ENCODE measurements at places on chromosomes 7 and 10.

DNA sequence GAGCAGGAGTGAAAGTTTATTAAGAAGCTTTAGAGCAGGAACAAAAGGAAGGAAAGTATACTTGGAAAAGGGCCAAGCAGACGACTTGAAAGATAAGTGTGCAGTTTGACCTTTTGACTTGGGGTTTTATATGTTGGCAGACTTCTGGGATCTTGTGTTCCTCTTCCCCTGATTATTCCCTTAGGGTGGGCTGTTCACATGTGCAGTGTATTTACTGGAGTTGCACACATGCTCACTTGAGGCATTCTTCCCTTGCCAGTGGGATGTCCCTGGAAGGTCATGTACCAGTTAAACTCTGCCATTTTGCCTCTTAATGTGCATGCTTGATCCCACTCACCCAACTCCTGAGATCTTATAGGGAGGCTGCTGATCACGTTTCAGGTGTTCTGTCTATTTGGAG lies 23.4 kb upstream of the ARHGAP12 start:
- no peak for DNase-seq

- DNase-seq, result no peak
These were observed 28.8 kb downstream of the ITGB8 start for GRCh38 chr7:20359341-20359963.

DNA sequence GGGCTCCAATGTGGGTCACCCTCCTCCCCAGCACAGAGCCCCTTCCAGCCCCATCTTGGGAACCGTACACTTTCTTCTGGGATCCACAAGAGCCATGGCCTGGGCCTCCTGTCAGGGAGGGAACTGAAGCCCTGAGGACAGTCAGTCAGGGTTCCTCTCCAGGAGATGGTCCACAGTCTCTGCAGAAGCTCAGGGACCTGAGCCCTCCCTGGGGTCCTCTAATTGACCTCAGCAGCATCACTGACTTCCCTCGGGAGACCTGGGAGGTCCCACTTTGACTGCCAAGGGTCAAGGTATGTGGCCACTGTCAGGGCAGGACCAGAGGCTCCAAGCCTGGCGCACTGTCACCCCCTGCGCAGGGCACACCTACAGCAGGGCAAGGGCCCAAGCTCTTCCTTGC lies 32.3 kb downstream of the NOD1 start:
- no peak for DNase-seq

DNA sequence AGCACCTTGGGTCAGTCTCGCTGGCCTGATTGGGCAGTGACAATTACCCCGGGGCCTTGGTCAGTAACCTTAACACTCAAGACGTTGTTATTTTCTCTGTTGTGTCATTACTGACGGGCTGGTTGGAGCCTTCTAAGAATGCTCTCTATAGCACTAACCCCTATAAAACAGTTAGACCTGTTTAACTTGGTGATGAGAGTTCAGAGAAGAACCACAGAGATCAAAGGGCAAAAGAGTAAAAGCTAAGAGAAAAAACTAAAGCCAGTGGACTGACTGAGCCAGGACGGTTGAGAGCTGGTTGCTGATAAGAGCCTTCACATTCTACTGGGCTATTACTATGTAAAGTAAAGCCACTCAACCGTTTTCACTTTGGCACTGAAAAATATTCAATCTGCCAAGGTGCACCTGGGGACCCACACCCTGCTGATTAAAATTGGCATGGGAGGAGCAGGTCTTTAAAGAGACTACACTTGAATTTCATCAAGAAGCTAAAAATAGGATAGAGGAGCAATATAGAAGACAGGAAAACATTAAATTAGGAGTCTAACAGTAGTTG lies 13.6 kb upstream of the ITGB1 start:
- peak; percentile 57 for DNase-seq

DNA sequence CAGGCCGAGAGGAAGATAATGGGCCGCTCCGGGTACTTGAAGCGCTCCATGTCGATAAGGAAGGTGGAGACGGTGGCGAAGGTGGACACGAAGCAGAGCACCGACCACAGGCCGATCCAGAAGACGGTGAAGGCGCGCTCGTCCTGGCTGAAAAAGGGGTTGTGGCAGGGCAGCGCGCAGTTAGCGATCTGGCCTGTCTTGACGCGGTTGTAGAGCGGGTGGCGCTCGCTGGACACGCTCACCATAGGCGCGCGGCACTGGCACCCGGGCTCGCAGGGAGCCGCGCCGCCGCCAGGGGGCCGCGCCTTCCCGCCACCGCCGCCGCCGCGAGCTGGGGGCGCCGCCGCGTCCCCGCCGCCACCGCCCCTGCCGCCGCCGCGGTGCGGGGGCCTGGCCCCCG lies 1.6 kb downstream of the FZD8 start:
- peak; percentile 36 for DNase-seq

- DNase-seq, result no peak
These were observed 36.9 kb downstream of the CAPZA2 start for GRCh38 chr7:116899308-116899707.

DNA sequence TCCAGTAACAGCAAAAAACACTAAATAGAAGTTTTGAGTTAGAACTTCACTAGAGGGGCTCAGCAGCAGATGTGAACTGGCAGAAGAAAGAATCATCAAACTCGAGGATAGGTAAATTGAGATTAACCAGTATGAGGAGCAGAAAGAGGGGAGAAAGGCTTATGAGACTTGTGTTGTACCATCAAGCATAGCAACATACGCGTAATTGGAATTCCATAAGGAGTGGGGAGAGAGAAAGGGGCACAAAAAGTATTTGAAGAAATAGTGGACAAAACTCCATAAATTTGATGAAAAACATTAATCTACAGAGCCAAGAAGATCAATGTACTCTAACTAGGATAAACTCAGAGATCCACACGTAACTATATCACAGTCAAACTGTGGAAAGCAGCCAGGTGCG lies 48.3 kb downstream of the RBAK start:
- no peak for DNase-seq

- DNase-seq, result no peak
These were observed 88.2 kb downstream of the CHRM2 start for GRCh38 chr7:136956671-136957070.

GRCh38 chr10:102433619-102434046 lies 1.3 kb upstream of the CUEDC2 start:
- DNase-seq, result no peak

GRCh38 chr10:45418849-45419675 lies 45.0 kb downstream of the ALOX5 start:
- DNase-seq, result peak; percentile 44

DNA sequence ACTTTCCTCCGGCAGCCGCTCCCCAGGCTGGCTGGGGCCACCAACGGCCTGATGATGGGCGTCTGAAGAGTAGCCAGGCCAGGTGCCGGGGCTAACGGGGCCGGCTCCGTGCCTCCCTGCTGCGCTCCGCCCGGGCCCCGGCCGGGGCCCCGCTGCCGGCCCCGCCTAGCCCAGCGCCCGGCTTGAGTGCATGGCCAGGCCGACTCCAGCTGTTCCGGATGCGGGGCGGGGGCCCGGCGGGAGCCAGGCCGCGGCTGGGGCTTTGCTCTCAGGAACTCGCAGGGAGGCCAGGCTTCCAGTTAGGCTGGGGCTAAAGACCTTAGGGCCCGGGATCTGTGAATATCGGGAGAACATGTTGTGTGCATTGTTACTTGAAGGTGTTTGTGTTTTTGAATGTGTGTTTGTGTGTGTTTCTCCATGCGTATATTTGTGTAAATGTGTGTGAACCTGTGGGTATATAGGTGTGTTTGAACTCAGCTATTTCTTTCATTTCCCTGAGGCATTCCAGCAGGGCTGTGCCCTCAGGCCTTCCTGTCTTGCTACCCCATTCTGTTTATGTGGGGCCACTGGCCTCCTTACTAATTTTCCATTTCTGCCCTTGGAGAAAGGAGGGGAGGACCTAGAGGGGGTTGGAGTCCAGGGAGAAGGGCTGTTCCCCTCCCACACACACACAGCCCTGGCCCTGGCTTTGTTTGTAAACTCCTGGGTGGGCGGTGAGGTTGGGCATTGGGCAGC lies 1.1 kb upstream of the LBX1 start:
- DNase-seq, result no peak

DNA sequence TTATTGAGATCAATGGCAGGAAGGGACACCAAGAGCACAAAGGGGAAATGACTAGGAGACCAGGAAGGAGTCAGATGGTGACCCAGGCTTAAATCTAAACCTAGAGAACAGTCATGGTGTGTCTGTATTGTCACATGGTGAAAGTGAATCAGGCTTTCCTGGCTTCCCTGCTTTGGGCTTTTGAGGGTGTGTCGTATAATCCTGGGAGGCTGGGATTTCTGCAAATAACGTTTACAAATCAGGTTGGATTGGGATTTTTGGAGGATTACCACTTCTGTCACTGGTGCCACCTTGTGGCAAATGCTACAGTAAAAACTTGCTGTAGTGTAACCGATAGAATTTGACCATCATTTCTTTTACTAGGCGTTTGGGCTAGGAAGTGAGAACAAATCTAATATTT lies 502.6 kb downstream of the NRG3 start:
- DNase-seq, result peak; percentile 2

GRCh38 chr7:107152011-107152410 lies 16.8 kb upstream of the HBP1 start:
- no peak for DNase-seq

GRCh38 chr10:34526758-34527730 lies 288.1 kb downstream of the PARD3 start:
- DNase-seq, result no peak

- DNase-seq, result no peak
These were observed 28.0 kb upstream of the MCU start for GRCh38 chr10:72663971-72664370.

DNA sequence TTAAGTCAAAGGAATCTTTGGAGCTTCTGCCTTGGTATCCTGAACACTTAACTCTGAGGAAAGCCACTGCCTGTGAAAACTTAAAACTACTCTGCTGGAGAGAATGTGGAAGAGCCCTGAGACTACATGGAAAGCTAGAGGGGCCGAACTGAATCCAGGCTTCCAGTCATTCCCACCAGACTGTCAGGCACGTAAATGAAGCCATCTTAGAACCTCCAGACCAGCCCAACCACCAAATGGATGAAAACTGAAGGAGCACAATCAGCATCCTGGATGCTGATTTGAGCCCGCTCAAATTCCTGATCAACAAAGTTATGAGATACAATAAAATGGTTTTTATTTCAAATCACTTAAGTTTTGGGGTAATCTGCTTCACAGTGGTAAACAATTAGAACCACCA lies 30.8 kb downstream of the TNPO3 start:
- no peak for DNase-seq

DNA sequence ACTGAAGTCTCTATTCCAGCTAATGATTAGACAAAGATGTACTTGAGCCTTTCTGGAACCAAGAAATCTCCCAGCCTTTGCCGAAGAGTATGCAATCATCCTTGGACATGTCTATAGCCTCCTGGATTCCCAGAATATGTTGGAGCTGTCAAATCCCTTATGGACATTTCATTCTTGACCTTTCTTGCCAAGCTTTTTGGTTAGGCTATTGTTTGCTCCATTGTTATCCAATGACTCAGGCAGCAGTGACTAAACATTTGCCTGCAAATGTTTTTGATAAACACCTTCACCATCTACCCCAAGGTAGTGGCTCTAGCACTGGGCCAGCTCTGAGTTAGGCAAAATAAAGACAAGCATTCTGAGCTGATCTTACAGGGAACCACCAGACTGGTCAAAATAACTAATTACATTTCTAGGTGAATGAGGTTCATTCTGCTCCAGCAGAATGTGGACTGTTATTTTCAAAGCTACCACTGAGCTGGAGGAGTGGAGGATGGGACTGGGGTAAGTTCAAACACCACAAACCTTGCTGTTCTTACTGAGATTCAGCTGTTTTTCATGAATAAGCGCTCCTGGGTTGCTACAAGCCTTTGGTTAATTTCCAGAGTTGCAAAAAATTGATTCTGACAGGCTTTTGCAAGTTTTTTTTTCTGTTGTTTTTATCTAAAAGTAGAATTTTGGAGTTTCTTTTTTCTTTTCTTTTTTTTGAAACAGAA lies 81.0 kb downstream of the TMEM270 start:
- no peak for DNase-seq

DNA sequence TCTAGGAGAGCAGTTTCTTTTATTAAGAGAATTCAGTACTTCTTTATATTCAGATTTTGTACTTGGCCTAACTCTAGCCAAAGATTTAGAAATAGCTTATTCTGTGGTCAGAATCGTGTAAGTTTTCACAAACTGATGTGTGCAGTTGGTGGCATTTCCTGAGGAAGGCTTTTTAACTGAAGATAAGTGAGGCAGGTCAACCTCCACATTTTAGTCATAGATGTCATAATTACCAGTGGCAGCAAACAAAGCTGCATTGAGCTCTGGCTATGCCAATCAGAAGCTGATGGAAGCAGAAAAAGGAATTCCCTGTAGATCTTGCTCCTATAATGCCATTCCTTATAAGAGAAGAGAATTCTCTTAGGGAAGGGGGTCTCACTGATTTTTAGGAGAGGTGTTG lies 141.3 kb upstream of the SP8 start:
- no peak for DNase-seq

- no peak for DNase-seq
These were observed 116.2 kb upstream of the GPR22 start for GRCh38 chr7:107353701-107354100.

DNA sequence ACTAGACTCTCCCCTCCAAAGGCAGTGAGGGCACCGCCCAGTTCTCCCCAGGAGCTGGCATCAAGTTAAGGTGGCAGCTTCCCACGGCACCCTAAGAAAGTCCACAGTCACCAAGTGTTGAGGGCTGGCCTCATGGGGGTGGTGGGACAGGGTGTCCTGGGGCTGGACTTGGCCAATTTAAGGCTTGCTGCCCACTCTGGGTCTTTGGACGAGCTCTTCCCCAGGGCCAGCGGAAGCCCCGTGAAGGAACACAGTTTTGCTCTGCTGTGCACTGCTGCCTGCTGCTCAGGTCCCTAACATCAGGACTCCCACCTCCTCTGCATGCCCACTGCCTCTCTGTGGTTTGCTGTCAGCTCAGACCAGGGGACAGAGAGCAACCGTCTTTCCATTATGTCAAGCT lies 57.3 kb upstream of the TMEM72 start:
- DNase-seq, result no peak

- no peak for DNase-seq
These were observed 347.7 kb downstream of the GLRX3 start for GRCh38 chr10:130483691-130484467.

GRCh38 chr7:157807510-157807909 lies 470.7 kb downstream of the DNAJB6 start:
- DNase-seq, result no peak

DNA sequence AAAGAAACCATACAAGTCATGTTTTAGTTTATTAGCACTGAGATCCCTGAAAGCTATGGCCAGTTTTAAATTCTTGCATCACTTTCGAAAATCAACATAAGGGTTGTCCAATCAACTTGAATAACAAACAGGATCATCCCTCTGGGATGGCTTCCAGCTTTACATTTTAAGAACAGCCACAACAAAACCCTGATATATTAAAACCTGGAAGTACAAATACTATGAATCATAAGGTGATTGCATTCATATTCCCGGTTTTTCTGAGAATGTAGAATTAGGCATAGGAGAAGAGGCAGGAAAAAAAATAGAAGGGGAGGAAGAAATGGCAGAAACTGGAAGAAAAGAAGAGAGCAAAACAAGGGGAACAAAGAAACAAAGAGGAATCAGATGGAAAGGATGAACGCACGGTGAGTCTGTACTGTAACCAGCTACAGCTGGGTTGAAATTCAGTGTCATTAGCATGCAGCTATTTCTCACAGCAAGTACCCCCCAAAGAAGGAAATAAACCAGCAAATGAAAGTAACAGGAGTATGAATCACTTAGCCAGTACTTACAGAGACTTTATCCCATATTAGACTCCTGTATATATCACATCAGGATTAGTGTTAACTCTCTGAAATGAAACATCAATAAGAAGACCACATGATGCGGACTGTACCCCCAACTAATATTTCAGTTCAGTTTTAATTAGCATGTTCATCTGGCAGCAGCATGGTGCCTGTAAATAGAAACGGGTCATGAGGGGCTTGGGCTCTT lies 301.3 kb downstream of the RNLS start:
- no peak for DNase-seq

GRCh38 chr7:15862016-15862780 lies 175.7 kb upstream of the MEOX2 start:
- no peak for DNase-seq
